Islet precursor cell (in vitro differentiated cells): ENCODE measurements at places on chromosomes 3 and 15.
A peak's percentile ranks its signal among the peaks of the same experiment; 100 is the strongest.

DNA sequence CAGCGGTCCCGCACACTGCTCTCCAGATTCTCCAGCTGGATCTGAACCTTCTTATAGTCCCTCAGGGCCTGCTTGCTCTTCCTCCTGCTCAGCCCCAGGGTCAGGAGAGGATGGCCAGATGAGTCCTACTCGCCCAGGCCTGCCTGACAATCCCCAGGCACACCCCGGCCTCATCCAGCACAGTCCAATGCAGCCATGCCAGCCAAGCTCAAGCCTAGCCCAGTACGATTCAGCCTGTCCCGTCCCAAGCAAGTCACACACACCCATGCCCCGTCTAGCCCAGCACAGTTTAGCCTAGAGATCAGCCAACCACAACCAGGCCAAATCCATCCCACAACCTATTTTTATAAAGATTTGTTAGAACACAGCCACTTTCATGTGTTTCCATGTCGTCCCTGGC lies 16.8 kb downstream of the PLXNB1 start:
- no peak for DNase-seq

GRCh38 chr3:185702262-185703225 lies 116.4 kb downstream of the SENP2 start:
- no peak for DNase-seq

GRCh38 chr3:112734736-112735350 lies 93.9 kb upstream of the CCDC80 start:
- peak; percentile 79 for DNase-seq

DNA sequence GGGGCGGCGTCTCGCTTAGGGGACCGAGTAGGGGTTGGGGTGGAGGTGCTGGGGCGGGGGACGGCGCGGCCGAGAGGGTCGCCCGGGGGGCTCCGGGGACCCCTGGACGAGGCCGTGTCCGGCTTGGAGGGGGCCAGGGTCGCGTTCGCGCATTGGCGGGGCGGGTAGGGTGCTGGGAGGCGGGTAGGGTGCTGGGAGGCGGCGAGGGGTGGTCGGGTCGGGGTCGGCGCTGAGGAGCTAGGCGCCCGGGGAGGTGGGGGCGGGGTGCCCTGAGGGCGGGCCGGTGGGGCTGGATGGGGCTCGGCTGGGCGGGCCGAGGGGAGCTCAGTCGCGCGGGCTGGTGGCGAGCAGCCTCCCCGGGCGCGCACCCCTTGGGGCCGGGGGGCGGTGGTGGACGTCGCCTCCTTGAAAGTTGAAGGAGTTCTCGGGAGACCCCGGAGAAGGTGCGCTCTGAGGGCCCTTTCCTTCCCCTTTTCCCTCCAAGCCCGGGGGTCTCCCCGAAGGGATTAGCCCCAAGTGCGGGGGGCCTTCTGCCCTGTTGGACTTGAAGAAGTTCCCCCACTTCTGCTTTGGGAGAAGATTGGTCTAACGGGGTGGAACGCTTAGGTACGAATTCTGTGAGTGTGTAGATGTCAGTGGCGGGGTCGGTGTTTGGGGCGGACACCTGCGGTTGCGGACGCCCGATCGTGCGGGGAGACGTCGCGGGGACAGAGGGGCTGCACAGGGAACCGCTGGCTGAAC lies 543 bp downstream of the MEF2A start:
- peak; percentile 58 for DNase-seq

DNA sequence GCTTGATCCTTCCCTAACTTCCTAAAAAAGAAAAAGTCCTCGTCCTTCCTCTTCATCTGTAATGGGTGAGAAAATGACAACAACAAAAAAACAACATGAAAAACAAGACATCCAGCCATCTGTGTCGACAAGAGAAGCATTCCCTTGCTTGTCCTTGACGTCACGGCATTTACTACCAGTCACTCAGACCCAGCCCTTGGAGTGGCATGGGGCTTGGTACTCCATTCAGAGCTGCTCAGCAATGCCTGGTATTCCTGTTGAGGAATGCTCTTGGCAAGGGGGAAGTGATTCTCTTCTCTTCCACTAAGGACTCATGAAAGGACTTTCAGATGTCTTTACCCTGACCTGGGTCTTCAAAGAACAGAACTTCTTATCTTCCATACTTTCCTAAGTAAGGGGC lies 339.7 kb upstream of the RASGRP1 start:
- DNase-seq, result no peak

- peak; percentile 70 for DNase-seq
These were observed 24.9 kb upstream of the THRB start for GRCh38 chr3:24519368-24520100.

DNA sequence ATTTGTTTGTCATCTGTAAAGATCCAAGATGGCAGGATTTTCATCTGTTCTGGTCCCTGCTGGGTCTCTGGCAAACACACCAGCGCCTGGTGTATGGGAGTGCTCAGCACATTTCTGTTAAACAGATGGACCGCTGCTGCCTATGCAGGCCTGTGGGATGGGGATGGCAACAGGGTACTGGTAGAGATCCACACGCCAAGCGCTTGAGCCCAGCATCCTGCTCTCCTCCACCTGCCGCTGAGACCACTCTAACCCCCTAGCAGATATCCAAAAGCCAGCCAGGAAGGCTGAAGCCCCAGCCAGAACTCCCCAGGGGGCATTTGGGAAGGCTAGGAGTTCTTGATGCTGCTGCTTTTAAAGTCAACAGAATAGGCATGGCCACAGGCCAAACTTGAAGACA lies 31.7 kb downstream of the ZNF445 start:
- DNase-seq, result no peak

DNA sequence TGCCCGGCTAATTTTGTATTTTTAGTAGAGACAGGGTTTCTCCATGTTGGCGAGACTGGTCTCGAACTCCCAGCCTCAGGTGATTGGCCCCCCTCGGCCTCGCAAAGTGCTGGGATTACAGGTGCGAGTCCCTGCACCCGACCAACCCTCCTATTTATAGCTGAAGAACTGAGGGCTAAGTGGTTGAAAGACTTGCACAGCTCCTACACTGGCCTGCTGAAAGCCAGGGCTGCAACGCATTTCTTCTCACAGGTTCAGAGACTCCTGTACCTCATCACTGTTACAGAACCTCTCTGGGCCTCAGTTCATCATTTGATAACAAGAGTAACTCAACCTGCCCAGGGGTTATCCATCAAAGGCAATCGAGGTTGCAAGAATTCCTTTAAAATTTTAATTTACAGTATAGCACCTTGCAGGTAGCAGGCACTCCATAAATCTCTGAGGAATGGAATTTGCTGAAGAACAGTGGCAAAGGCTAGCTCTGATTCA lies 626.5 kb upstream of the TBL1XR1 start:
- no peak for DNase-seq

DNA sequence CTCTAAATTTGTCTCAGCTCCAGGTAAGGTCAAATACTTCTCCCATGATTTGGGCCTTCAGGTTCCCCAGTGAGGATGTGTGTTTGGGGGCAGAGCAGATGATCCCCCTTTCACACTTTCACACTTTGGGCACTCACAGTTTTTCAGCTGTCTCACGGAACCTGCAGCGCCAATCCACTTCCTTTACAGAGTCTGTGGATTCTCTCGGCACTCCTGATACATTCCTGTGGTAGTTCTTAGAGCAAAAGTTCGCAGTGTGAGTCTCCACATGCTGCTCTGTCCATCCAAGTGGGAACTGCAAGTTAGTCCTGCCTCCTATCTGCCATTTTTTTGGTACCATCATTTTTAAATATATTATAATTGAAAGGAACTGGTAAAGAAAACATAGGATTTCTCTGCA lies 20.2 kb upstream of the CPOX start:
- no peak for DNase-seq

GRCh38 chr15:31077181-31077580 lies 24.3 kb downstream of the TRPM1 start:
- DNase-seq, result no peak

- DNase-seq, result no peak
These were observed 15.3 kb downstream of the MRPL47 start for GRCh38 chr3:179589143-179589542.

- DNase-seq, result no peak
These were observed 43.3 kb downstream of the MUC4 start for GRCh38 chr3:195768414-195768813.

DNA sequence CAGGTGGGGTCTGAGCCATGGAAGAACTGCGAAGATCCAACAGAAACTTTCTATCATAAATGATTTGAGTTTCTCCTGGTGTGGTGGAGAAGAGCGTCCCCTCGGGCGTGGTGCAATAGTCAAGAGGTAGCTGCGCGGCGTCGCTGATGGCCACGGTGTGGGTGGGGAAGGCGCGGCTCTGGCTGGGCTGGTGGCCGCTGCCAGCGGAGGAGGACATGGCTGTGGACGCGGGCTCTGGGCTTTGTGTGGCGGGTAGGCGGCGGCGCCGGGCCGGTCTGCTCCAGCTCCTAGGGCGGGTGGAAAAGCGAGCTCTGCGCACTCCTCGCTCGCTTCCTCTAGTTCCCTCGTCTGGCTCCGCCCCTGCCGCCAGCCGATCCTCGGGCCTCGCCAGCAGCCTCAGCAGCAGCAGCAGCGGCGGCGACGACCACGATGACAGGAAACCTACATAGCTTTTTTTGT lies 5.9 kb downstream of the STARD9 start:
- DNase-seq, result peak; percentile 94

GRCh38 chr15:75947092-75947491 lies 43.4 kb downstream of the FBXO22 start:
- DNase-seq, result no peak

DNA sequence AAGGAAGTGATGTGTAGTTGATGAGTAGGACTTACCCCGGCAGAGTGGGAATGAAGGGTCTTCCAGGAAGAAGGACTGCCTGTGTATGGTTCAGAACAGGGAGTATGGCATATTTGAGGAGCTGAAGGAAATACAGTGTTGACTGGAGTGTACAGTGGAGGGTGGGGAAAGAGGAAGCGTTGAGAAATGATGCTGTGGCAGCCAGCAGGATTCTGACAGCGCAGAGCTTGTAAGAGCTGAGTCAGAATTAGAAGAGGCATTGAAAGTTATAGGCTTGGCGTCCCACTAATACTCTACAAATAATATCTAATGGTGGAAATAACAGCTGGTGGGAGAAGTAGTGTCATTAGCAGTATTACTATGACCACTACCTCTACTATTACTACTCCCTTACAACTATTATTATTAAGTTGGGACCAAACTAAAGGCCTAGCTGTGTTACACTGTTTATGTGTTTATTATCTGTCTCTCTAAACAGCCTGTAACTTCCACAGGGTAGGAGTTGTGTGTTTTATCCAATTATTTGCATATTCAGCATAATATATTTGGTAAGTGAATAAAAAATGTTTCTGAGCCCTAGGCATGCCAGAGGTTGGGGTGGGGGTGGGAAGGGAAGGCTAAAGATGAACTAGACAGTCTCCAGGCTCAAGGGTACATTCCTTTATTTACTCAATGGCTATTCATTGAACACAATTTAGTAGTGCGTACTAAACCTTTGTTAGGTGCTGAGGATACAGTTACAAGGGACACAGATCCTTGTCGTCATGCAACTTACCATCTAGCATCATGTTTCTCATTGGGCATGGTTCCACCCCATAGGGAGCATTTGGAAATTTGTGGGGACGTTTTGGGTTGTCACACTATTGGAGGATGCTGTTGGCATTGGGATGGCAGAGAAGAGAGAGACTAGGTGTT lies 428.8 kb upstream of the ONECUT1 start:
- DNase-seq, result no peak

DNA sequence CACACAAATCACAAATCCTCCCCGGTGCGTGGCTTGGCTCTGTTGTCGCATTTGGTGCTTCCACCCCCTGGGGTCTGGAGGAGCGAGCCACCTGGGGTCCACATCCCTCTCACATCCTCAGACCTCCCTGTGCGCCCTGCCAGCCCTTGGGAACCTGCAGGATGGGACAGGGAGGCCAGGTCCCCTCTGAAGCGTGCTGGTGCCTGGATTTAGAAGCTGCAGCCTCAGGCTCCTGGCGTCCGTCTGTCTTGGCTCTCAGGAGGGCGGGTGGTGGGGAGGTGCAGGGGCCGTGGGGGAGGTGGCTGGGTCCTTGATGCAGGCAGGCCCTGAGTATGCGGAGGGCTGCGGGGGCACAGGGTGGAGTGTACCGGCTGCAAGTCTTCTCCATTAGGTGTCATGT lies 38.4 kb downstream of the RGMA start:
- DNase-seq, result no peak

DNA sequence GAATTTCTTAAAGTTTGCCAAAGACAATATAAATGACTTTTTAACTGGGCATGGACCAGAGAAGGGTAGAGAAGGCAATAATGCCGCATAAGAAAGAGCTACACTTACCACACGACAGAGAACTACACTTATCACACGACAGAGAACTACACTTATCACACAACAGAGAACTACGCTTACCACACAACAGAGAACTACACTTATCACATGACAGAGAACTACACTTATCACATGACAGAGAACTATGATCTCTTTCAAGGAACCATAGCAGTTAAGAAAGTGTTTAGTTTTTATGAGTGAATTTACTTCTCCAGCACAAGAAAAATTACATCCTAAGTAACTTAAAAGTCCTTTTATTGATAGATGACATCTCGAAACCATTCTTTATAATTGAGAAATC lies 32.0 kb downstream of the DCUN1D1 start:
- DNase-seq, result no peak

DNA sequence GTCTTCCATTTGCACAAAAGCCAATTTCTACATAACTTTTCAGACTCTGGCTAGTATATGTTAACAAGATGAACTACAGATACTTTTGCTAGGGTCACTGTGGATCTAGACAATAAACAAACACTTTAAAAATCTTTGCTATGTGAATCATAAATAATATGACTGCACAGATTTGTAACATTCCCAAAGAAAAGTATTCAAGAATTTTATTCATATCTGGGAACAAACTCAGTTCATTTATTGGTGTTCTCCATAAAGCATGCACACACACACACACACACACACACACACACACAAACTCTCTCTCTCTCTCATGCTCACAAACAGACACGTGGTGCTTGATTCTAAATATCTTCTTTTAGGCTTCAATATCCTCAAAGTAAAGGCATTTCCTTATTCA lies 18.8 kb upstream of the THRB start:
- no peak for DNase-seq

GRCh38 chr3:127226946-127227842 lies 34.3 kb downstream of the PRR23E start:
- DNase-seq, result peak; percentile 62

DNA sequence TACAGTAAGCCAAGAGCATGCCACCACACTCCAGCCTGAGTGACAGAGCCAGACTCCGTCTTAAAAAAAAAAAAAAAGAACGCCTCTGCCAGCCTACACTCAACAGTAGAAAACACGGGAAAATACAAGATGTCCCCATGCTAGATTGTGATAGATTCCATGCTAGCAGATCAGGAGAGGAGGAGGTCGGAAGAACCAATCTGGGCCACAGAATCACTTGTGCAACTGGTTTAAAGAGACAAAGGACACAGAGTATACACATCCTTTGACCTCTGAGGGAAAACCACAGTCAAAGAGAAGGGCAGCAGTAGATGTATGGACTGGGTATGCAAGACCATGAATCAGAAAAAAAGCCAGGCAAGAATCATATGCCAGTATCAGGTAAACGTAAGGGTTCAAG lies 15.9 kb downstream of the TBL1XR1 start:
- DNase-seq, result no peak
